ENCODE measurements at places on chromosomes 5 and 9.

DNA sequence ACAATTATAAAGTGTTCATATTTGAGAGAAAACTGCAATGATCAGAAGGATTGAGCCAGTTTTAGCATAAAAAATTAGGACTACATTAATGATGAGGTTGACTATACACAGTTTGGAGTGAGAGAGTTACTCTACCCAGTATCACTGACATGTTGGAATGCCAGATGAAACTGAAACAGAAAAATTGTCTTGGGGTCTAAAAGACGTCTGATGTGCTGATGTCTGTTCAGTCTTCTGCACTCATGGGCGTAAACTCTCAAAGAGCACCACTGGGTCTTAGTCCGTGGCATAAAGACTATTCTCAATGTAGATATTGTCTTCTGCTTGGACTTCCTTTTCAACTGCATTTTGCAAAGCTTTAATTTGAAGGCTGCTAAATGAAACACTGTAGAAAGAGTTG, 29.5 kb downstream of the HAVCR1 start:
- no peak for DNase-seq

- no peak for DNase-seq
Measured at GRCh38 chr9:108257382-108257781, 598.4 kb downstream of the ACTL7B start.

GRCh38 chr5:39022151-39022550, 52.0 kb downstream of the RICTOR start:
- no peak for DNase-seq

DNA sequence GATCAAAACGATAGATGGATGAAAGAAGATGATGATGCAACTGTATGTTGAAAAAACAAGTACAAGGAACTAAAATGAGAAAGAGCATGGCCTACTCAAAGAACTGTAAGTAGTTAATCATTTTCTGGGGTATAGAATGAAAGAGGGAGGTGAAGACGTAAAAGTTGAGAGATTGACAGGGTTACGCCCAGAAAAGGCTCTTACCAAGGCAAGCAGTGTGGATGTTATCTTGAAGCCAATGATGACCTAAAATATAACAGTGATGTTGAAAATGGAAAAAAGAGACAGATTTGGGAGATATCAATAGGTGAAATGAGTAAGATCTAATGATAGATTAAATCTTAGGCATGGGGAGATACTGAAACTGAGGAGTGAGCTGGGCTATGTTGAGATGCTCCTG, 80.4 kb upstream of the GNAQ start:
- DNase-seq = no peak

GRCh38 chr9:133604214-133604613, 5.0 kb downstream of the FAM163B start:
- no peak for DNase-seq

DNA sequence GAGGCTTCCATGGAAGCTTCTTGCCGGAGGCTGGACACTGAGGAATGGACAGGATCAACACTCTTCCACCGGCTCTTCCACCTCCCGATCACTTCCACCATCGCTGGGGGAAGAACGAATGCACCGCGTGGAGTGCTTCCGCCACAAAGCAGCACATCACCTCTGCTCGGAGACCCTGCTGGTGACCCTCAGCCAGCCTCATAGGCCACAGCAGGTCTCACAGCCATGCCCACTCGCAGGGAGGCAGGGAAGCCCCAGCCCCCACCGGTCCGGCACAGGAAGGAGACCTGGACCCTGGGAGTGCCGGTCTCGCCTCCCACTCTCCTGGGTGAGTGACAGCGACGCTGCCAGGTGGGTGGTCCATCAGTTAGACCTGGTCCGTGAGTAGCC, 4.7 kb downstream of the MRPL36 start:
- DNase-seq = no peak

GRCh38 chr9:134285215-134285845, 40.9 kb upstream of the RXRA start:
- no peak for DNase-seq

- DNase-seq = no peak
Measured at GRCh38 chr5:134714120-134714519, 24.2 kb upstream of the CAMLG start.

DNA sequence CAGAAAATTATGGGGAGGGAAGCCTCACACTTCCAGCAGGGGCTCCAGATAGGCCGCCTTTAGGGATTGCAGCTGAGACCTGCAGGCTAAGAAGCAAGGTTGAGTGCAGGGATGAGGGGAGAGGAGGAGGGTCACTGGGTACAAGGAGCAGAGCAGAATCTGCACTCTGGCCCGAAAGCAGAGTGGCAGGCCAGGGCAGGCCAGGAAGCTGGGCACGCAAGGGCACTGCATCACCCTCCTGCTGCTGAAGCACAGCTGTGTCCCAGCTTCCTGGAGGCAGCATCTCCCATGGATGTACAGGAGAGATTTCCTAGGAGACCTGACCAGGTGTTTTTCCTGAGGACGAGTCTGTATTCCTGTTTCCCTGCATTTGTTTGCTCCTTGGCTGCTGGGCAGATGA, 92.1 kb downstream of the SYK start:
- DNase-seq = no peak

GRCh38 chr9:127683723-127684122, 23.1 kb upstream of the CFAP157 start:
- DNase-seq = no peak

DNA sequence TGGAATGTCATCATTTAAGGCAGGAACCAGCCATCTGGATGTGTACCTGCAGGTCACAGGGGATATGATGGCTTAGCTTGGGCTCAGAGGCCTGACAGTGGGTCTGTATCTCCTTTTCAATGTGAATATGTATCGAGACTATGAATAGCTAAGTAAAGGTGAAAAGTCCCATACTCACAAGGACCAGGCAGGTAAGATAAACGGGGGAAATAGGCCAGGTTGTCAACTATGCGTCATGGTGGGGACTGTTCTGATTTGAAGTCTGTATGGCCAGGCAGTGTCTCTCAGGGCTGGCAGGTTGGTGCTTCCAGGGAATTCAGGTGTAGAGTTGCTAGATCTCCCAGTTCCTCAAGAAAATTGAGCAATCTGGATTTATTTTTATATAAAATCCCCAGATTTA, 987.9 kb upstream of the WWC1 start:
- no peak for DNase-seq

Measured in NCI-H524 treated with DMSO at 0.1 percent for 48 hours (cell line).